GDM1 (cell line): ENCODE measurements at places on chromosomes 12 and 14.
A peak's percentile ranks its signal among the peaks of the same experiment; 100 is the strongest.

GRCh38 chr12:6158255-6158654, 33.8 kb upstream of the VWF start:
- DNase-seq: no peak

- DNase-seq: no peak
These were observed 6.2 kb upstream of the VDR start for GRCh38 chr12:47910981-47911380.

- DNase-seq: no peak
These were observed 5.6 kb upstream of the NIN start for GRCh38 chr14:50836515-50836914.

- DNase-seq: no peak
These were observed 378.4 kb downstream of the CCDC91 start for GRCh38 chr12:28568704-28569103.

DNA sequence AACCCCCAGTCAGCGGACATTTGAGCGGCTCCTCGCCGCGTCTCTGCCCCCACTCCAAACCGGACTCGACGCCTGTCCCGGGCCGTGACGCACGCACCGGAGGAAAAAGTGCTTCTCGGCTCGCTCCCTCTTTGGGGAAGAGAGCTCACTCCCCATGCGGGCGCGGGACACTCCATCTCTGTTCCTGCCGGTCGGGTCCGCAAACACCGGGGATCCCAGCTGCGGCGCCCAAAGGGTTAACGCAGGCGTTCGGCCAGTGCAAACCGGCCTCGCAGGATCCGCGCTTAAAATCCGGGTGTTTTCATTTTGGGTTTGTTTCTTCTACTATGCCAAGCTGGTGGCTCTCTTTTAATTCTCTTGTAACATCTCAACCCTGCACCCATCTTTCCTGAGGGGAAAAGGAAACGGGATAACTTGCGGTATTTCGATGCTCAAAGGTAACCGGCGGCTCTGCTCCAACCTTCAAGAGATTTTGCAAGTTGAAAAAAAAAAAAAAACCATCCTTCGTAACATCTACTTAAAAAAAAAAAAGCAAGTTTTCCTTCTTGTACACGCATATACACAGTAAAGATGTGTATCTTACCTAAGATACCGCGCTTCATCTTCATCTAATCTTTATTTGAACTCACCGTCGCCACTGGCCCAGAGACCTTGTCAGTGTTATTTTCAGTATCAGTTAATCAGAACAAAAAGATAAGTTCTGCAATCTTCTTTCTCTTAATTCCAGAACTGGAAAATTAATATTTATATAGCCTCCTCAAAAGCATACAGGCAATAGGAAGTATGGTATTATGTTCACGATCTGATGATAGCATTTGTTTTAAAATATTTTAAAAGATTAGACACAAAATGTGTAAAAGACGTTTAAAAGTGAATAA, 1.6 kb upstream of the ATP2B1 start:
- peak; percentile 16 for DNase-seq

DNA sequence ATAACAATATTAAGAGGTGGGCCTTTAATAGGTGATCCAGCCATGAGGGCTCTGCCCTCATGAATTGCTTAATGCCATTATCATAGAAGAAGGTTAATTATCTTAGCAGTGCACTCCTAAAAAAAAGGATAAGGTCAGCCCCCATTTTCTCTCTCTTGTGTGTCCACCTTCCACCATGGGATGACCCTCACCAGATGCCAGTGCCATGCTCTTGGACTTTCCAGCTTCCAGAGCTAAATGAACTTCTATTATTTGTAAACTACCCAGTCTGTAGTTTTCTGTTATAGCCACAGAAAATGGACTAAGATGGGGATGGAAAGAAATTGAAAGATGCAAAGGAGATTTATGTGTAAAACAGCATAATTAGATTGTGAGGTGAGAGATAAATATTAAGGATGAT, 125.4 kb downstream of the FOXA1 start:
- DNase-seq: no peak

GRCh38 chr12:7100239-7100638, 8.0 kb upstream of the C1R start:
- DNase-seq: no peak

DNA sequence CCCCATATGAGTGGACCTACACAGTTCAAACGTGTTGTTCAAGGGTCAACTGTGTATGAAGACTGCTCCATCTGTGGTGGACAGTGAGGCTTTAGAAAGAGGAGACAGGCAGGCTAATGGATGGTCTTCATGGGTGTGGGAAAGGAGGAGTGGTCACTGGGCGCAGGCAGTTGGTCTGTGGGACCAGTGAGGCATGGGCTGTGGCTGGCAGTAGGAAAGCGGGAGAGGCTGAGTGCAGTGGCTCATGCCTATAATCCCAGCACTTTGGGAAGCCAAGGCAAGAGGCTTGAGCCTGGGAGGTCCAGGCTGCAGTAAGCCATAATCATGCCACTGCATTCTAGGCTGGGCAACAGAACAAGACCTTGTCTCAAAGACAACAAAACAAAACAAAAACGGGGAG, 2.0 kb upstream of the NR4A1 start:
- DNase-seq: no peak

GRCh38 chr12:41681898-41682297, 462.8 kb downstream of the GXYLT1 start:
- no peak for DNase-seq

DNA sequence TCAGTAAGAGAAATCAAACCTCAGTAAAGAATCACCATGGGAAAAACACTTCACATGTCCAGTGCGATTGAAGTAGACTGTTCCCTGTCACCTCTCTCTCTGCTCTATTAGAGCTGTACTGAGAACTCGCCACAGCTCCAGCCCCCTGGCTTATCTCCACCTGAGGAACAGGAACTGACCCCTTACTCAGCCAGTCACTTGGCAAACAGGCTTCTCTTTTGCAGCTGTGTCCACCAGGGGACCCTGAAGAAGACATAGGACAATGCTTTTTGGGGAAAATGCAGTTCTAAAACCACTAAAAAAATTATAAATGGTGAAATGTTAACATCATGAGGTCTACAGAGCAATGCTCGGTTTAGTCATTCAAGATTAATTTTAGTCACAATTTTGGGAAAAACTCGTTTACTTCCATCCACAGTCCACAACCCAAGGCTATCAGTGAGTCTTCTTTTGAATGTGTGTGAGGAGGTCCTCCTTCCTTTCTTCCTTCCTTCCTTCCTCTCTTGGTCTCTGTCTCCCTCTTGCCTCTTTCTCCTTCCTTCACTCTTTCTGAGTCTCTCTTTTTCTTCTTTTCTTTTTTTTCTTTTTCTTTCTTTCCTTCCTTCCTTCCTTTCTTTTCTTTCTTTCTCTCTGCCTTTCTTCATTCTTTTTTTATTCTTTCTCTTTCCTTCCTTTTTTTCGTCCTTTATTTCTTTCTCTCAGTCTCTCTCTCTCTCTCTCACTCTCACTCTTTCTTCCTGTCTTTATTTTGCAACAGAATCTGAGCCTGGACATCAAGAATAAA, 1189.5 kb upstream of the TMEM132C start:
- no peak for DNase-seq

DNA sequence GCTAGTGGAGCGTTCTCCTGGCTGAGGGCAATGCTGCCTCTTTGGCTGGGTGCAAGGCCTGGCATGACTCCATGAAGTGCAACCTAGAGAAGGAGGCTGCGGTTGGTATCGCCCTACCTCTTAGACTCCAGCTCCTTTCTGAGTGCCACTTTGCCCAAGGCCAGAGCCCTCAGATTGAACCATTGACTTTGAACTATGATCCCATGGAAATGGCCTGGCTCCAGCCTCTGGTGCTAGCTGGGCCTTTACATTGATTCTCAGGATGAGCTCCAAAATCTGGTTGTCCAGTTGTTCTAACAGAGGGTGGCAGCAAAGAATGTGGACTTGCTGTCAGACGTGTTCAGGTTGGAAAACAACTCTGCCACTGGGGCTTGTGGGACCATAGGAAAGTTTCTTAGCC, 16.1 kb upstream of the SMOC1 start:
- no peak for DNase-seq

DNA sequence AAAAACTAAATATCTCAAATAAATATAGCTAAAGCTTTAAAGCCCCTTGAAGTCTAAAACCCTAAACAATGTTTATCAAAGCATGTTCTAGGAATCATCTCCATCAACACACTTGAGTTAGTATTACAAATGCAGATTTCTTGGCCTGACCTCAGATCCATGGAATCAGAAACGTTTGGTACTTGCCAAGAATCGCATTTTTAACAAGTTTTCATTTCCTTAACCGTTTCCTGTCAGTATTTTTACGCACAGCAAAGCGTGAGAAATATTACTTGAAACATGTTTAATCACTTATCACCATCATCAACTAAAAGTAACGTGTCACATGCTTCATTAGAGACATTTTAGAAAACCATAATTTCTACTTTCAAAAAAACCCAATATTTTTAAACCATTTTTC, 9.7 kb downstream of the SLCO1C1 start:
- no peak for DNase-seq

DNA sequence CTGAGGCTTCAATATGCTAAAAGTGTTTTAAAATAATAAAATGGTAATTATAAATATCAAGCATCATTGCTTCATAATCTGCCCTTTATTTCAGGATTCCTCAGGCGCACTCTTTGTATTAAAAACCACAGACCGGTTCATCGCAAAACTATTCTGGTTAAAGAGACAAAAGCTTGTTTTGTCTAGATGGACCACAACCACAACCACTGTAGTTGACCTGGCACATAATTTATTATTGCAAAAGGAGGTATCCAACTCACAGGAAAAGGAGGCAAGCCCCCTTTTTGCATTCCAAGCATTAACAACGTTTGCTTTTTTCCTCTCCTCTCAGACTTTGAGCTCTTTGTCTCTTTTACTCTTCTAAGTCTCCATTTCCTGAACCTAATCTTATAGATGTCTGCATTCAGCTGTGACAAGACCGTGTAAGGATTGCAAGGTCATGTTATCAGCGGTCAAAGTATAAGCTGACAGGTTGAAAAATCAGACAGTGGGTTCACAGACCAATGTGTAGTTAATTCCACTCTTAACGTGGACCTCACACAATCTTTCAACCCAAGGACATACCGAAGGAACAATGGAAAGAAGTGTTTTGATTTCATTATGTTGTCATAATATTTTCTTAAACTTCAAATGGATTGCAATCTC, 1057.6 kb downstream of the GALC start:
- DNase-seq: no peak

GRCh38 chr12:13164921-13165616, 31.5 kb upstream of the EMP1 start:
- DNase-seq: no peak

- DNase-seq: no peak
These were observed 32.0 kb upstream of the PRPF39 start for GRCh38 chr14:45051896-45052295.

DNA sequence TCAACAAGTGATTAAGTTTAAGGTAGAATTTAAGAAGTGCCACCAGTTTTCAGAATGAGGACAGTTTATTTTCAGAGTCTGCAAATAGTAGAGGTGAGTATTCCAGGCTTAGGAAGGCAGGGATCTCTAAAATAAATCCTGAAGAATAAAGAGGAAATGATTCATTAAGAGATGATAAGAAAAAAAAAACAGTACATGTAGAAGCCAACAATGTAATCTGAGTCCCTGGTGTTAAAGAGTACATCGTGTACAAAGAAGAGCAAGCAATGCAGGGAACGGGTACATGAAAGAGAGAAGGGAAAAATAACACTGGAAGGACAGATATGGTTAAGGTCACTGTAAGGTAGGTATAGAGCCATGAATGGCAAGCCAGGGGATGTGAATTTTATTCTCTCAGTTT, 95.2 kb upstream of the FOXG1 start:
- no peak for DNase-seq

DNA sequence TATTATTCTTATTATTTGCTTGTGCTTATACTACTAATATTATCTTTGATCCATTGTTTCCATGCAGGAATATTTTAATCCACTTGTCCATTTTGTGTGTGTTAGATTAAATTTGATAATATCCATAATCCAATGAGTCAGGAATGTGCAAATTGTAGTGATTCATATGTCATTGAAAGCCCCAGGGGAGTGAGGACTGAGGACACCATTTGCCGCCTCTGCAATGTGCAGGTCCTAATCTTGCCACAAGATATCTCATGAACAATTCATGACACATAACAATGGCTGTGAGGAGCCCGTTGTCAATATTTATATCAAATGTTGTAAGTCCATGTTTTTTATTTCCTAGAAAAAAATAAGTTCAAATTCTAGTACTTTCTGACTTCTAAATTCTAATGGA, 250.5 kb downstream of the ZFP36L1 start:
- no peak for DNase-seq

GRCh38 chr14:73368616-73369015, 89.7 kb downstream of the NUMB start:
- DNase-seq: no peak

DNA sequence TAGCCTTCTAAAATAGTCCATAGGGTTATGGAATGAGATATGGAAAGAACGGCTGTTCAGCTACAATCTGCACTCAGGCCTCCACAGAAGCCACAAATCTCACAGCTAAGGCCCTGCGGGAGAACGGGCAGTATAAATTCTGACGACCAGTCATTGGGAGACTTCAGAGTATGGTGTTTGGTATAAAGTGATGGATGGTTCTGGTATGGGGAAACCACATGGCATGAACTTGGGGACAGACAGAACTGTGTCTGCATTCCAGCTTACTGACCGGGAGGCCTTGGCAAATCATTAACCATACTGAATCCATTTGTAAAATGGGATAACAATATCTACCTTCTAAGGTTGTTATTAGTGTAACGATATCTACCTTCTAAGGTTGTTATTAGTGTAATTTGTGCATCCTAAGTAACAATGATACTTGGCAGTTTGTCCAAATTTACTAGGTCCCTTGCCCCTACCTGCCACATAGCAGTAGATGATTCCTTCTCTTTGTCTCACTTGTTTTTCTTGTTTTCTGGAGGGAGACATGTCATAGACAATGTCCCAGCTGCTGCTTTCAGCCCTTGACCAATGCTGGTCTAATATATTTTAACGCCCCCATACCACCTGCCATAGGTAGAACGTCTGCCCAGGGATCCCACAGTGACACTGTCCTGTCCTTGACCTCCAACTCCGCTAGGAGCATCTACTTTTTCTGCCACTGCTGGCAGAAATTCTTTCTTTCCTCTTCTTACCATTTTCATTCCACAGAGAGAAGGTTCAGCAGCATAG, 6.8 kb downstream of the CDKL1 start:
- DNase-seq: no peak

GRCh38 chr14:82075566-82075965, 541.9 kb upstream of the SEL1L start:
- DNase-seq: peak; percentile 2

DNA sequence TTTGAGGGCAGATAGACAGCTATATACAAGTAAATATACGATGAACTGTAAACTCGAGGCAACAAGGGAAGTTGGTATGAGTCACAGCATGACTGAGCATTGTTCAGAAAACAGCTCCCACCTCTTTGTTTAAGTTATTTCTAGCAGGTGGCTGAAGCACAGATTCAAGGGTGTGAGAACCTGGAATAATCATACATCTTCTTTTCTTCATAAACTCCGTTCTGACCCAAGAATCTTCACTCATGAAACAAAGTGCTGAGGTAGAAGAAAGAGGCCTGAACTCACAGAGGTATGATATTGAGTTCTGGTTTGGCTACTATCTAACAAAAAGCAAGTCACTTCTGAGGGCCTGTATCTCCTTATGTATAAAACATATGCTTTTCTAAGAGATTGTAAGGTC, 364.1 kb upstream of the KITLG start:
- no peak for DNase-seq
